ENCODE measurements at places on chromosomes 2 and 18.

DNA sequence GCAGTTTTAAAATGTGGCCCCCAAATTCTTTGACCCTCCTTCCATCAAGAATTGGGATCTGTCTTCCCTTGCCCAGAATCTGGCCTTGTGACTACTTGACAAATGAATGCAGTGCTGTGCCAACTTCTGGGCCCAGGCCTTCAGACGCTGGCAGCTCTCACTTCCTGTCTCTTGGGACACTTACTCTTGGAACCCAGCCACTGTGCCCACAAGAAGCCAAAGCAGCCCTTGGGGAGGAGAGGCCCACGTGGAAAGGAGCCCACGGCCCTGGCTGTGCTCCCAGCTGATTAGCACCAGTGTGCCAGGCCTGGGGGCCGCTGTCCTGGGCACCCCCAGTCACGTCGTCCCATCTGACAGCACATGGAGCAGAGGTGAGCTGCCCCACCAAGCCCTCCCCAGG is 56.6 kb downstream of the RPL37A start:
- peak; percentile 43 for DNase-seq

DNA sequence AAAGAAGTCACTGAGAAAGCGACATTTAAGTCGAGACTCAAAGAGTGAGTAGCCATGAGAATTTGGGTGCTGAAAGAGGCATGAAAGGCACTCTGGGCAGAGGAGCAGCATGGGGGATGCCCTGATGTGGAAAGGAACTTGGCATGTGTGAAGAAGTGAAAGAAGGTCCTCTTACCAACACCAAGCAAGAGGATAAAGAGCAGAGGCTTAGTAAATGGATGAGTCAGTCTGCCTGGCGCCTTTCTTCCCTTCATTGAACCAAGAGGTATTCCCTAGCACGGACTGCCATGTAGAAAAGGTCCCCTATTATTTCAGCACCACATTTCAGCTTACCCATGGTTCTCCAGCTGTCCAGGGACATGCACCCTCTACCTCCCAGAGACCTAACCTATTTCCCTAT is 221.1 kb upstream of the NRP2 start:
- DNase-seq: no peak

GRCh38 chr2:1477196-1478040 is 64.2 kb downstream of the TPO start:
- no peak for DNase-seq

DNA sequence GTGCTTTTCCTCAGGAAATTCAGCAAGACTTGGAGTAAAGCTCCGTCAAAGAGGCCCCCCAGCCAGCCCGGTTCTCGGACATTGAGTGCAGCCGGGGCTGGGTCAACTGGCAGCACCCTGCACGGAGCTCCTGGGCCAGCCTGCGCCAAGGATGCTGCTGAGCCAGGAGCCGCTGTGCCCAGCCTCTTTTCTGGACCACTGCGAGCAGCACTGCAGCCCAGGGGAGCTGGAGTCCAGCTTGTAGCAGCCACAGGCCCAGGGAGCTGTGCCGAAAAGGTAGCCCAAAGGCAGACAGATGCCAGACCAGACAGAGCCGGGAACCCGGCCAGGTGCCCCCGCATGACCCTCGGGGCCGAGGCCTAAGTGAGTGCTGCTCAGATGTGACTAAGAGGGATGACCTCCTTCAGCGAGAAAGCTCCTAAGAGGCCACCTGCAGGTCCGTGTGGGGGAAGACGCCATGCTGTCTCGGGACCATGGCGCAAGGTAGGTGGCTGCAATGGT is 7.3 kb downstream of the CLHC1 start:
- DNase-seq: no peak

DNA sequence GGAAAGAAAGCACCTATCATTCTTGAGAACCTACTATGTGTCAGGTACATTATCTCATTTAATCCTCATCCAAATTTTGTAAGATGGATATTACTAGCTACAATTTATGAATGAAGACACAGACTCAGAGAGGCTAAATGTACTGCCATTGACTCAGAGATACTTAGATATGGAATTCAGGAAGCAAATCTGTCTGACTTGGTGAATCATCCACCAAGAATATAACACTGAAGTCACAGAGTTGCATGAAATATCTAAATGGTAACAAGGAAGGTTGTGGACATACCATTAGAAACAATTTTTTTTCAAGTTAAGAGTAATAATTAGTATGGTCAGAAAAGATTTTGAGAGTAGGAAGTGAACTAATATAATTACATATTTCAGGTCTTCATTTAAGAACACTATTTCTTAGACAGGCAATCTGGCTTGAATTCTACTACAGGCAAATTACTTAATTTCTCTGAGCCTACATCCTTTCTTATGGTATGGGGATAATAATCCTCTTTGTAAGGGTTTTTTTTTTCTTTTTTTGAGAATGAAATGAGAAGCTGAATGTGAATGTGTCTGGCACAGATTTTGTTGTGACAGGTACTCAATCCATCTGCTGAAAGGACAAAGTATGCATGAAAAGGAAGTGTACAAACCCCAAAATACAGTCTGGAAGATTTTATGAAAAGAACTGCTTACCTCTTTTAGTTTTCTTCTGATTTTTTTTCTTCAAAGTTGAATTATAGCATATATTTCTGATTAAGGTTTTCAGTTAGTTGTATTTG is 14.8 kb upstream of the C2orf66 start:
- peak; percentile 71 for DNase-seq

DNA sequence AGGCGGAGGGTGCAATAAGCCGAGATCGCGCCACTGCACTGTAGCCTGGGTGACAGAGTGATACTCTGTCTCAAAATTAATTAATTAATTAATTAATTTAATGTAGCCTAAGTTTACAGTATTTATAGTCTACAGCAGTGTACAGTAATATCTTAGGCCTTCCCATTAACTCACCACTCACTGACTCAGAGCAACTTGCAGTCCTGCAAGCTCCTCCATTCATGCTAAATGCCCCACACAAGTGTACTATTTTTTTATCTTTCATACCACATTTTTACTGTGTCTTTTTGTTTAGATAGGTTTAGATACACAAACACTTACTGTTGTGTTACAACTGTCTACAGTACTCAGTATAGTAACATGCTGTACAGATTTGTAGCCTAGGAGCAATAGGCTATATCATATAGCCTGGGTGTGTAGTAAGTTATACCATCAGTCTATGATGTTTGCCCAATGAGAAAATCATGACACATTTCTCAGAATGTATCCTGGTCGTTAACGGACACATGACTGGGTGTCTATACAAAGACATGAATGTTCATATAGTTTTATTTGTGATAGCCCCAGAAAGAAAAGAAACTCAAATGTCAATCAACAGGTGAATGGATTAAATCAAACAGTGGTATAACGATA is 15.8 kb upstream of the RNU2-63P start:
- no peak for DNase-seq

GRCh38 chr2:11102466-11102865 is 52.8 kb upstream of the SLC66A3 start:
- no peak for DNase-seq

- DNase-seq: no peak
These were observed 279.1 kb downstream of the ZEB2 start for GRCh38 chr2:144240656-144241339.

DNA sequence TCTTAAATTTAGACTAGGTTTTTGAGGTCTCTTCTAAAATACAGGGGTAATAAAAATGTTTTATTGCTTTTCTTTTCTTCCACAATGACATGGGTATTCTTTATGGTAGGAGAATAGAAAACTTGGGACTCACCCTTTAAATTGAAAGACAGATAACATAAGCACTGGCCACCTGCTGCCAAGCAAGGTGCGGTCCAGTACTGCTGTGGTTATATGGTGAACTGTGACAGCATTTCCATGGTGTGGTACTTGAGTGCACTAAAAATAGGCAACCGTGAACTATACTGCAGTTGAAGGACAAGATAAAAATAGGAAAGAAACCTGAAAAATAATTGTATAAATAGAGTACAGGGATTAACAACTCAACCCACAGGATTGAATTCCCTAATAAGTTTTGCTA is 54.4 kb upstream of the GRB14 start:
- no peak for DNase-seq

DNA sequence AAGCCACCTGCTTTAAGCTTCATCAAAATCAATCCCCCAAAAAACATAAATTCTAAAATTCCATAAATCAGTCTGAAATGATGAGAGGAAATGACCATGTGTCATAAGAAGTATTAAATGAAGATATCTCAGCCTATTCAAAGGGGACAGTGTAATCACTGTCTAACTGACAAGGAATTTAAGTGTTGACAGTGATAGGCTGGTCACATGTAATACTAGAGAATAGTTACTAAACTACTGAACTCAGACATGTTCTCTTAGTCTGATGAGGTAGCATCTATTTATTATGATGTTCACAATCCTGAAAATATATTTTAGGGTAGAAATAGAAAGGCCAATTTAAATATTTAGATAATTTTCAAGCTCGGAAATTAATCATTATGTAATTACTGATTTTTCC is 216.1 kb downstream of the L3MBTL4 start:
- no peak for DNase-seq

GRCh38 chr2:210477496-210477895 is 937 bp upstream of the LANCL1 start:
- peak; percentile 43 for DNase-seq

- DNase-seq: no peak
These were observed 88.0 kb downstream of the C1D start for GRCh38 chr2:67974559-67975430.

DNA sequence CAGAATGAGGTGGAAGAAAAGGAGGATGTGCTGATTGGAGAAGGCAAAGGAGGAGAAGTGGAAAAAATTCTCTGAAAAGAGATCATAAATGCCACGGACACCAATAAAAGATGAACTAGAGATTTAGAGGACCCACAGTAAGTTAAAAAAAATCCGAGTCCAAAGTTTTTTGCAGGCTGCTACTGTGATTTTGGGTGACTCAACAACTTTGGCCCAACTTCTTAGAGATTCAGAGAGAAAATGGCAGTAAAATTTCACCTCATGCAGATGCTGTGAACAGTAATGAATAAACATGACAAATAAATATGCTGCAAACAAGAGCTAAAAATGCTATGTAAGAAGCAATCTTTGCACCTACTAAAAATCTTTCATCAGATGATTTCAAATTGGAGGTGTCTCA is 176.9 kb upstream of the SESTD1 start:
- no peak for DNase-seq

DNA sequence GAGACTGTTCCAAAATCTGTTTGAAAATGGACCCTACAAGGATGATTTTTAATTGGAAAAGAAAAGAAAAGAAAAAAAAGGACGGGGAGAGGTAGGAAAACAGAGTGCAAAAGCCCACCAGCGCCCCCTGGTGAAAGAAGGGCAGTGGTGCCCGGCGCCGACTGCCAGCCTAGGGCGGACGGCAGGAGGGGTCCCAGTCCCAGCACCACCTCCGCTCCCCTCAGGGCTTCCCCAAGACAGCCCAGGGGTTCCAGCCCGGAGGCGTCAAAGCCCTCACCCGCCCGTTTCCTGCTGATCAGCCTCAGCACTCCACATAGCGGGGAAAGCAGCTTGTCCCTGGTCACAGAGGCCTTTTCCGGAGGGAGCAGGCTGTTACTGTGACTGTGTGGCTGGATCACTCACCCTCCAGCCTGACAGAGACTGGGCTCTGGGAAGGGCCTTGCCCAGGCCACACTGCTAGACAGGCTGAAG is 213.9 kb downstream of the TFCP2L1 start:
- DNase-seq: no peak

GRCh38 chr2:159592441-159592840 is 23.9 kb downstream of the BAZ2B start:
- DNase-seq: no peak

DNA sequence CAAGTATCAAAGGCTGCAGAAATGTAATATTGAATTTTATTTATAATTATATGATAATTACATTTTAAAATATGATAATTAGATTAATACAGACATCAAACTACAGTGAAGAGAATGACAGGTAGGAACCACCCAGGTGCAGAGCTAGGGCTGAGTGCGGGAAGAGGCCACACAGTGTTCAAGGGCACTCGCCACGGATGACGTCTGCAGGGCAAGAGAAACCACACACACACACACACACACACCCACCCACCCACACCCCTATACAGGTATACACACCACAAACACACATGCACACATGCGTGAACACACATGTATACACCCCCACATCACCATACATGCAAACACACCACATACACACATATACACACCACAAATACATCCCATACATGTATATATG is 41.2 kb downstream of the MBP start:
- no peak for DNase-seq

GRCh38 chr2:67982956-67983355 is 79.8 kb downstream of the C1D start:
- DNase-seq: no peak

DNA sequence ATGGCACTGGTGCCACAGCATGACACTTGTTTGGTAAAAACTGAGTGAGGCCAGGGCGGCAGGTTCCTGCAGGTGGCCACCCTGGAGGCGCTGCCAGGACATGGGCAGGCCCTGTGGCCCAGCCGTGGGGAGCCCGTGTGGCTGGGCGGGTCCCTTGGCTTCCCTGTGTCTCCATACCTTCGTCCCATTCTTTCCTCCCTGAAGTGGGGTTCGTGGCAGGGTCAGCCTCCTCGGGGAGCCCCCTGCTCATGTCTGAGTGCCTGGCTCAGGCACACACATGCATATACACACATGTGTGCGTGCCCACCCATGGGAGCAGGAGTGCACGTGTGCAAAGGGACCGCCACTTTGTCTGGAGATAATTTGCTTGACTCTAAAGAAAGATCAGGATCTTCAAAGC is 86.5 kb upstream of the HDAC4 start:
- DNase-seq: no peak

- DNase-seq: peak; percentile 94
These were observed 154.8 kb downstream of the TGIF1 start for GRCh38 chr18:3604498-3605408.

GRCh38 chr2:15145919-15146318 is 415.2 kb downstream of the NBAS start:
- no peak for DNase-seq

GRCh38 chr2:229408356-229408755 is 137.3 kb upstream of the PID1 start:
- peak; percentile 80 for DNase-seq

- no peak for DNase-seq
These were observed 240.2 kb upstream of the SLC14A2 start for GRCh38 chr18:45374878-45375630.

GRCh38 chr2:208511573-208511972 is 105.0 kb downstream of the PTH2R start:
- DNase-seq: no peak

GRCh38 chr18:23283916-23284430 is 148.7 kb downstream of the CABLES1 start:
- DNase-seq: no peak

- DNase-seq: peak; percentile 21
These were observed 142.3 kb upstream of the BOD1L2 start for GRCh38 chr18:57004366-57005121.
